ENCODE measurements at places on chromosomes 12 and 14. TPM values are rescaled to one million over a fixed set of nuclear protein-coding genes. Genes with fewer than 3 reads are reported as not detected.

DNA sequence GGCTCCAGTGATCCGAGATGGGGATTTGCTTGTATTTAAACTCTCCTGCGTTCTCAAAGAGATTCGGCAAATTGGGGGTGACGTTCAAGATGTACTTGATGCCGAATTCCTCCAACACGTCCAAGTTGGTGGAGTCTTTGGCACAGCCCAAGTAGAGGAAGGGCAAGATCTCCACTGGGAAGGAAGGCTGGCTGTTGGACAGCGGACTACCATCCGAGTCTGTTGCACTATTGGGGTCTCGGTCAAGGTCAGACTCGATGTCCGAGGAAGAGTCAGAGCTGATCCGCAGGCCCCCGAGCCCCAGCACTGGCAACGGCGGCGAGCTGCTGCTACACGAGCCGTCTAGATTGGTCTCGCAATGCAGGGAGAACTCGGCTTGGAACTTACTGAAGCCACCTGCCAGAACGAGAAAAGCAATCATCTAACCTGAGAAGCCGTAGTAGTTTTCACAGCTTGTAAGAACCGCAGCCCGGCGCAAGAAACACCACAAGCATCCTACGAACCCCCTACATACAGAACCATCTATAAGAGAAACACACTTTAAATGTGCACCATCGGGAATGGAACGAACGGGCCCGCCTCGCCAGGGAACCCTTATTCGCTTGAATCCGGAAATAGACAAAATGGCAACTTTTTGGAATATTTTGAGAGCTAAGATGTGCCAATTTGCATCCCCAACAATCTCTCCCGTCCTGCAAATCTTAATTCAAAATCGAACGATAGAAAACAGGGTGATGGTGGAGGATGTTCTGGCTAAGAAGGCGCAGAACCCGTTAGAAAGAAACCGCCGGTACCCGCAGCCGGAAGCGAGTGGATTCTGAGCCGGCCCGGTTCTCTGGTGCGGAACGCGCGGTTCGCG is 1.4 kb downstream of the DUSP6 start:
- no peaks in the 10 kb centered on the region for H3K27me3 ChIP-seq
- peak overlapping the region; percentile 76 for H3K4me3 ChIP-seq
- DNase-seq, result no peak
- H3K27ac ChIP-seq, result peak overlapping the region; percentile 99
- H3K4me1 ChIP-seq, result peaks cover 54% of the 10 kb centered on the region

GSC gene
- not detected for total RNA-seq

SMIM41 gene
- 1.8 TPM for total RNA-seq

DNA sequence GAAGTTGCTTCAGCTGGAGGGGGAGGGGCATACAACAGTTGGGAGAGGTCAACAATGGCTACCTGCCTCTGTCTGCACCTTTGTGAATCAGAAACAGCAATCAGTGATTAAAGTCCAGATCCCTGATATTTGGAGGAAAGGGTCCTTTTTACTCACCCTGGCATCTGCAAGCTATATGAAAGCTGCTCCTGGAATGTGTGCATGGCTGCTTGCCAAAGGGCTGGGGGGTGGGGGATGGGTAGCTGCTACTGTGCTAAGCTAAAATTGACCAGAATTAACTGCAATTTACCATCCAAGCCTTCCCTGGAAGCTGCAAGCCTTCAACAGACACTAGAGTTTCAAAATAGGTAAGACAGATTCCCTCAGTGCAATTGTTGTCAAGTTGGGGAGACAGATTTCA is 13.5 kb upstream of the GTF2A1 start:
- no peaks in the 10 kb centered on the region for H3K4me1 ChIP-seq
- no peak for DNase-seq
- H3K27me3 ChIP-seq, result no peaks in the 10 kb centered on the region
- H3K36me3 ChIP-seq, result no peaks in the 10 kb centered on the region
- no peak overlapping the region for H3K4me3 ChIP-seq
- H3K27ac ChIP-seq, result no peak overlapping the region

RERG gene
- total RNA-seq, result 120 TPM

- no peaks in the 10 kb centered on the region for H3K36me3 ChIP-seq
- H3K4me3 ChIP-seq, result no peak overlapping the region
- no peak for DNase-seq
- no peaks in the 10 kb centered on the region for H3K27me3 ChIP-seq
- no peaks in the 10 kb centered on the region for H3K4me1 ChIP-seq
- H3K27ac ChIP-seq, result no peak overlapping the region
These were observed 199.3 kb upstream of the PPFIA2 start for GRCh38 chr12:81958406-81958805.

- H3K27me3 ChIP-seq, result no peaks in the 10 kb centered on the region
- no peak for DNase-seq
- H3K36me3 ChIP-seq, result no peaks in the 10 kb centered on the region
- no peak overlapping the region for H3K4me3 ChIP-seq
These were observed 3.5 kb downstream of the LPAR5 start for GRCh38 chr12:6632026-6632983.

DNA sequence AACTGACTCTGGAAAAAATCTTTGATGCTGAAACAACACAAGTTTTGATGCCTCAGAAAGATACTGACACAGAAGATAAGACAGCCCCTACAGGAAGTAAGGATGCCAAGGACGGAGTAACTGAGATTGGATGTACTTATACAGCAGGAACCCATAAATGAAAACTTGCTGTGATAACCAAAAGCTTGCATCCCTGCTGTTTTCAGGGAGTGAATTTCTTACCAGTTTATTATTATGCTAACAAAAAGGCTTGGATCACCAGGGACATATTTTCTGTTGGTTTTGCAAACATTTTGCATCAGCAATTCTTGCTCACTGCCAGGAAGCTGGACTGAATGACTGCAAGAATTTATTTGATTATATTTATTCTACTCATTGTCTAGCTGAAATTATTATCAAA is 197.7 kb downstream of the NAV3 start:
- H3K4me3 ChIP-seq, result no peak overlapping the region
- H3K27ac ChIP-seq, result no peak overlapping the region
- no peaks in the 10 kb centered on the region for H3K27me3 ChIP-seq
- no peaks in the 10 kb centered on the region for H3K36me3 ChIP-seq

TMEM132D gene
- total RNA-seq, result not detected

DNA sequence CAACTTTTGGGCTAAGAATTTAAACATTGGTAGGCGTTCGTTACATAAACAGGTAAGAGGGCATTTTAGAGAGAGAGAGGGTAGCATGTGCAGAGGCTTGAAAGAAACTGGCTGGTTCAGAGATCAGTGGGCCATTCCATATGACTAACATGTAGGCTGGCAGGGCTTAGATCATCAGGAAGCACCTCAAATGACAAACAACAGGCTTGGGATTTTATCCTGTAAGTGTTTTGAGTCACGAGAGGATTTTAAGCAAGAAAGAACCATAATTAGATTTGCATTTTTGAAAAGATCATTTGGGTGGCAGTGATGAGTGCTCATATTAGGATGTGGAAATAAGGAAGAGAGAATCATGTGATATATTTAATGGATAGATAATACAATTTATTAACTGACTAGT is 8.7 kb upstream of the PLEKHA5 start:
- H3K36me3 ChIP-seq, result no peaks in the 10 kb centered on the region
- no peaks in the 10 kb centered on the region for H3K27me3 ChIP-seq
- H3K4me1 ChIP-seq, result no peaks in the 10 kb centered on the region
- no peak for DNase-seq
- no peak overlapping the region for H3K27ac ChIP-seq

- no peaks in the 10 kb centered on the region for H3K27me3 ChIP-seq
- no peaks in the 10 kb centered on the region for H3K36me3 ChIP-seq
These were observed 62.5 kb downstream of the ITPR2 start for GRCh38 chr12:26770239-26771070.

ADAM21 gene
- not detected for total RNA-seq

Data from thoracic aorta (tissue), 2 donors.